ENCODE measurements at places on chromosomes 12 and 14.

DNA sequence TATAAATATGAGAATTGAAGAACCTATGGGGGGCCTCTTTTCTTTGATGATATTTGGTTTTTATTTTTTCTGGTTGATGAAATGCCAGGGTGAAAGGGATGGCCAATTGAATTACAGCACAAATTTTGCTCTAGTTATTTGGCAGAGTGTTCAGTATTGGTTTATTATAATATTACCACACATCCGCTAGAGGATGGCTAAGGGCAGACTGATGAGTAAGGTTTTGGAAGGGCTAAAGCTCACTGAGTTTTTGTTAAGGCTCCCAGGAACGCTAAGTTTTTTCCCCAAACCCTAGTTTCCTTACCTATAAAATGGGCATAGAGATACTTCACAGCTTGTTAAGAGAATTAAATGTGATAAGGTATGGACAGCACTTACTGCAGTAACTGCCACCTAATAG, 34.3 kb upstream of the LRRC10 start:
- no peak for DNase-seq

DNA sequence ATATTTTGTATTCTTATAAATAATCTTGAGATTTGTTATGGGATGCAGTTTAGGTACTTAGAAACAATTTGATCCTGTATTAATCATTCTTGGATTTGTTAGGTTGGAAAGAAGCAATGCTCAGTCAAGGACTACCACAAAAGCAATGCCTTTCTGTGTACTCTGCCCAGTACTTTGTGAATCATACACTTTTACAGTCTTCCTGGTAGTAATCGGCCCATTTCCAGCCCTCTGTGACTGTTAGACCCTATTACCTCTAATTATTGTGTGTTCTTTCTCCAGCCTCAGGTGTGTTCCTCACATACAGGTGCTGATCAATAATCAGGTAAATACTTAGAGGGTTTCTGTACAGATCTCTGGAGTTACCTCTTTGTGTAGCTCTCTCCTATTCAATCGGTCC, 609.0 kb downstream of the KCNH5 start:
- no peak for DNase-seq

DNA sequence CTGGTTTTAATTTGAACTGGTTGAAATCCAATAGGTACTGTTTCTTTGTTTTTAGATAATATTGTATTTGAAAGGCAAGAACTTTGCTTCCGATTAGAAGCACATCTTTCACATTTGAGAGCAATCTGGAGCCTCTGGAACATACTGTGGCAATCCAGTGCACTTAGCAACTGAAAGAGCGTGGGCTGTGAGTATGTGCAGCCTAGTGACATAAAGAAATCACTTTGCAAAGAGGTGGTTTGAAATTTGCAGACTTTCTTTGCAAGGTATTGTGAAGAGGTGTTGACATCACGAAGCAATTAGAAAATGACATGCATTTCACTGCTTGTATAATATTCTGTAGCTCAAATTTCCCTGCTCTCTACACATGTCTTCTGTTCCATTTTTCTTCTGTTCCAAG, 23.5 kb upstream of the CFAP54 start:
- no peak for DNase-seq

GRCh38 chr12:46468160-46468559, 95.6 kb upstream of the SLC38A2 start:
- DNase-seq: peak; percentile 69

DNA sequence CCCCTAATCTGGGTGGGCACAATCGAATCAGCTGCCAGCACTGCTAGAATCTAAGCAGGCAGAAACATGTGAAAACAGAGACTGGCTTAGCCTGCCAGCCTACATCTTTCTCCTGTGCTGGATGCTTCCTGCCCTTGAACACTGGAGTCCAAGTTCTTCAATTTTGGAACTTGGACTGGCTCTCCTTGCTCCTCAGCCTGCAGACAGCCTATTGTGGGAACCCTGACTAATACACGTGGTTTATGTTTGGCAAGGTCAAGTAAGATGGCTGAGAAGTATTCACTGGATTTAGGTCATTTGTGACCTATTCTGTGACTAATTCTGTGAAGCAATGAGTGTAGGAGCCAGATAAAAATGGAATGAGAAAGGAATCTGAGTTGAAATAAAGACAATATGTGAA, 11.0 kb downstream of the GPR135 start:
- peak; percentile 93 for DNase-seq

- DNase-seq: no peak
These were observed 88.3 kb downstream of the FBXW8 start for GRCh38 chr12:116999066-116999465.

- no peak for DNase-seq
These were observed 7.6 kb upstream of the KRT80 start for GRCh38 chr12:52199294-52199919.
